Foreskin melanocyte (primary cell): ENCODE measurements at places on chromosomes 3 and 15.
A peak's percentile ranks its signal among the peaks of the same experiment; 100 is the strongest.

DNA sequence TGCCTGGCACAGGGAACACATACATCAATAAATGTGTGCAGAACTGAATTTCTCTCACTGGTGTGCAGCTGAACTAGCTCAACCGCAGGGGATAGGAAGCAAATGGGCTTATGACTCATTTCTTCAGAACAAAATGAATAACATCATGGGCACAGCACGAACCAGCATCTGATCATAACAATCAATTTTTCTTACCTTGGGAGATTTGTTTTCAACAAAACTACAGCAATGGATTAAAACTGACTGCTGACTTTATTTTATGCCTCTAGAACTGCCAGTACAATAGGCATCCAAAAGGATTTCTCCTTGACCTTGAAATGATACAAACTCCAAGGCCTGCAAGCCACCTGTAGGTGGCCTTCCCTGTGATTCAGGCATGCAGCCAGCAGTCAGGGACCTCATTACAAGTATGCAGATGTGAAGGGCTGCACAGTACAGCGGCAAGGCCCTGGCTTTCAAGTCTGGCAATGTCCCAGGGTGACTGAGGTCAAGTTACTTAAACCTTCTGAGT lies 26.1 kb downstream of the TAMM41 start:
- DNase-seq: no peak

- DNase-seq: no peak
Observed at GRCh38 chr15:99951511-99951910, 218.3 kb upstream of the LYSMD4 start.

DNA sequence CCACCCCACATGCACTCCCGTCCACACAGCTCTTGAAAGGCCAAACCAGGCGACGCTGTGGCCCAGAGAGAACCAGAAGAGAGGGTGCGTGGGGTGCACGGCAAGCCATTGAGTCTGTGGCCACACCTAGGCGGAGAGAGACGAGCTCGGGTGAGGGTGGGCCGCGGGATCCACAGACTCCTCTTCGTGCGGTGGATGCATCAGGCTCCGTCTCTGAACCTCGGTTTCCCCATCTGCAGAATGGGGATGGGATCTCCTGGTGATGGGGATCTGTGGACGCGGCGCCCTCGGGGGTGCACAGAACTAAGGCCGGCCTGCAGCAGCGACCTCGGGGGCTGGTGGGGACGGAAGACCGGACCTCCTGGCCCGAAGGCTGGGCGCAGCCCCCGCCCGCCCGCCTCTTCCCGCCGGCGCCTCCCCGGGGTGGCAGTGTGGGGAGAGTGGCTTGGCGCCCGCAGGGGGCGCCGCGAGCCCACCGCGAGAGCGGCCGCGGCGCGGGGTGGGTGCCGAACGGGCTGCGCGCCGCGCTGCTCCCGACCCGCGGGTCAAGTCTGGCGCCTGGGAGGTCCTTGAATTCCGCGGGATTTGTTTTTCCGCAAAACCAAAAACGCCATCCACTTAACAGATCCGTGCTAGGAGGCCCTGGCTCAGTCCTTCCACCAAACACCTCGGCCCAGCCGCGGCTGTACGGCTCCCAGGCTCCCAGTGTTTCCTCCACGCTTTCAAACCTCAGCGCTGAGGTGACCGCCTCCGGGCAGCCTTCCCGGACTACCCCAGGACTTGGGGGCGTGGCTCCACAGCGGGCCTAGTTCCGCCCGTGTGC lies 13.2 kb upstream of the ADPGK start:
- DNase-seq: peak; percentile 34

DNA sequence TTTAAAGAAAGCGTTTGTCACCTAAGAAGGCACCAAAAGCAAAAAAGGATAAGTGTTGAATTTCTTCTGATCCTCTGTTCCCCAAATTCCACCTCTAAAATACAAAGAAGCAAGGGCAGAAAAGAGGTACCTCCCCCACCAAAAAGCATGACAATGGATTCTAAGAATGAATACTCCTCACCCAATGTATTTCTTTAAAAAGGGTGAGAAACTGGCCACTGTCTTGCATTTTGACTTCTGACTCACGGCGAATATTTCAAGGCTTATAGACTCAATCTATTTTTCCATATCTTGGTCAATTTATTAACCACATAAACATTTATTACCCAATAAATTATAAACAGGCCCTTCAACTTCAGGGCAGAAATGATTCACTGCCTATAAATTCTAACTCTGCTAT lies 131.1 kb downstream of the NR1I2 start:
- no peak for DNase-seq

DNA sequence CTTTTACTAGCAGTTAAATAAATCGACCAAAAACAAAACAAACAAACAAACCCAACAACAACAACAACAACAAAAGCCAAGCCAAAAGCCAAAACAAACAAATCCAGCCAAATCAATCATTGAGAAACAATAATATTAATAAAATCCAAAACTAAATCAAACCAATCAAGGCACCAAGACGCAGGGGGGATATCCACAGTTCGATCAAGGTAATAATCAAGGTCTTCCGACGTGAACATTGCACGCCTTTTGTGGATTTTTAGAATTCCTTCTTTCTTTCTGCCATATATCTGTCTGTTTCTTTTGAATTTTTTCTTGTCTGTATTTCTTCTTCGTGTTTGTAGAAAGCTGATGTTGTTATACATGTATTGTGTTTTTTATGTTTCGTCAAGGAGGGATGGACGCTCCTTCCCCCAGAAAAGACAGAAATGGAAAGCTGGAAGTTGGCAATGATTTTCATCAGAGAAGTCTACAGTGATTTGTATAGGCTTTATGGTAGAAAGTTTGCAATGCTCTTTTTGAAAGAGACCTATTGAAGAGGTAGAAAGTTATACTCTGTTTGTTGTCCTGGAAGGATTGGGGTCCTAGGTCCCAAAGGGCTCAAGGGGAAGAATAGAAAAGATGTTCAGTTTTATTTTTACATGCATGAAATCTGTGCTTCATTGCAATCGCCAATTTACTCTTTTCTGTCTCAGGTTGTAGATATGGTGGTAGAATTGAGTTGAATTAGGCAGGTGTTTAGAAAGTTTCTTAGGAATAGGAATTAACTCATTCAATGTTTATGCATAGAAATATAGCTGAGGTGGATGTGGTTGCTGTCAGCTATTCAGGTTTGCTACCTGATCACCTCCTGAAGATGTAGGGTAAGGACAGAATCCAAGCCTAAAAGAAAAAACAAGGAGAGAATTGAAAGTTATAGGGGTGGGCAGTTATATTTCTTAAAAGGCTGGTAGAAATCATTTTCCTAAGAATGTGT lies 1.2 kb downstream of the ARPP21 start:
- no peak for DNase-seq

- DNase-seq: no peak
Observed at GRCh38 chr3:72205297-72205826, 420.4 kb upstream of the PROK2 start.

GRCh38 chr3:182410051-182410450 lies 383.3 kb upstream of the ATP11B start:
- DNase-seq: no peak

DNA sequence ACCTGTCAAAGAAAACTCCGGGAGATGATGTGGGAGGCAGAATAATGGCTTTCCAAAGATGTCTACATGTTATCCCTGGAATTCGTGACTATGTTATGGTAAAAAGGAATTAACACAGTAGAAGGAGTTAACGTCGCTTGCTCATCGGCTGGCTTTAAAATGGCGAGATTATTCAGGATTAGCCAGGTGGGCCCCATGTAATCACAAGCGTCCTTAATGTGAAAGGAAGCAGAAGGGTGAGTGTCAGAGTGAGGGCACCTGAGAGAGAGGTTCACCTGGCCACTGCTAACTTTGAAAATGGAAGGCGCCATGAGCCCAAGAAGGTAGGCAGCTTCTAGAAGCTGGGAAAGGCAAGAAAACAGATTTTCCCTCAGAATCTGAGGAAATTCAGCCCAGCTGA lies 557.2 kb downstream of the EPHB1 start:
- no peak for DNase-seq

- DNase-seq: no peak
Observed at GRCh38 chr3:73966733-73967132, 342.0 kb upstream of the PDZRN3 start.

DNA sequence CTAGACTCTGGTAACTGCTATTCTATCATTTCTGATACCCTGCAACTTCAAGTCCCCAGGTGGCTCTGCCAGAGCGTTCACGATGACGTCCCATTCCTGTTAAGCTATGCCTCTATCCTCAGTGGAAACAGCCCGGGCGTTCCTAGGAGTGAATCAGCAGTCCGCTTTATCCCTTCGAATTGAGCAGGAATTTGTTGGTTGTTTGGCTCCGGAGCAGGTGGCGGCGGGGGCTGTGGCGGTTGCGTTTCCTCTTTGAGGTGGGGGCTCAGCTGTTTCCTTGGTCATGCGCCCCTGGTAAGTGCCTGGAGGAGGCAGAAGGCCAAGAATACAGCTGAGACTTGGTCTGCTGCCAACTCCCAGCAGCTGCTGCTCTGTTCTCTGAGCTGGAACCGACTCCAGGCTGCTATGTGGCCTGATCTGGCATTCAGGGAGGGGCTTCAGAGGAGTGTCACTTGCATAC lies 25.2 kb downstream of the ARPP21 start:
- no peak for DNase-seq

DNA sequence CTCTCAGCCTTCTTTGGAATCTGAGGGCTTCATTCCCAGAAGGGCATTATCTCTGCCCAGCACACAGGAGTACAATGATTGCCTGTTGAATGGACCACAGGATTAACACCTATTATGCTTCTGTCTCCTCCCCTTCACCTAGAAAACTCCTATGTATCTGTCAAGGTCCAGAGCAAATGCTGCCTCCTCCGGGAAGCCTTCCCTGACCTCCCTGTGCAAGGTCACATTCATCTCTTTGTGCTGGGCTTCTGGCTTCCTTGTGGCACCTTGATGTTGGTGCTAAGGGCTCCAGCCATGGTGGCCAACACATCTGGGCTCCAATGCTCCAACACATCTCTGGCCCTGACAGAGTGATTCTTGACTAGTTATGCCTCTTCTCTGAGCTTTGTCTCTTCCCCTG lies 49.9 kb upstream of the ATP2B2 start:
- DNase-seq: no peak

- no peak for DNase-seq
Observed at GRCh38 chr15:89144491-89144890, 56.2 kb downstream of the ABHD2 start.

DNA sequence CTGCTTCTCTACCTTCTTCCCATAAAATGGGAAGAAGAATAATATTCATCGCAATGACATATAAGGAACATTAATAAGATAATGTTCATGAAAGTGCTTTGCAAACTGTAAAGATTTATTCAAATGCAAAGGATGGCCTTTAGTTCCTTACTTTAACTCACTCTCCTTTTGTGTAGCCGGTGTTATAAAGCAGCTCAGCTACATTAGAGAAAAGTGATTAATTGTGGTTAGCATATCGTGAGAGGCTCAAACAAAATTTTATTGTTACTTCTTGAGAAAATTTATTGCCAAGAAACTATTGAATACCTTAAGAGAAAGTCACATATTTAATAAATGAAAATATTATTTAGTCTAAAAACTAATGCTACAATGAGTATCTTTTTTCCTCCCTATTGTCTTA lies 250.7 kb upstream of the NR2E3 start:
- no peak for DNase-seq

GRCh38 chr3:41683666-41684350 lies 278.1 kb downstream of the ULK4 start:
- DNase-seq: peak; percentile 51

DNA sequence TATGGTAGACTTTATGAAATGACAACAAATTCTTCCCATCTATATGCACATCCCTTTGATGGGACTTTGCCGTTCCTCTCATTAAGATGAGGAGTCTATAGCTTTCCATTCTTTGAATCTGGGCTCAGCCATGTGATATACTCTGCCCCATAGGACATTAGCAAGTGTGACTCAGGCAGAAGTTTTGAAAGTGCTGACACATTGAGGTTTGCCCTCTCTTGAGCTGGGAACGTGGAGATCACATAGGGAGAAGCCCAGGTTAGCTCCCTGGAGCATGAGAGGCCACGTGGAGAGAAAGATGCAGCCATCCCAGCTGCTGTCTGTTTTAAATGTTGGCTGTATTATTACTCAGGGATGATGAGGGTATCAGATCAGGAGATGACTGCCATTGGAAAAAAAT lies 67.7 kb upstream of the OXTR start:
- DNase-seq: no peak

DNA sequence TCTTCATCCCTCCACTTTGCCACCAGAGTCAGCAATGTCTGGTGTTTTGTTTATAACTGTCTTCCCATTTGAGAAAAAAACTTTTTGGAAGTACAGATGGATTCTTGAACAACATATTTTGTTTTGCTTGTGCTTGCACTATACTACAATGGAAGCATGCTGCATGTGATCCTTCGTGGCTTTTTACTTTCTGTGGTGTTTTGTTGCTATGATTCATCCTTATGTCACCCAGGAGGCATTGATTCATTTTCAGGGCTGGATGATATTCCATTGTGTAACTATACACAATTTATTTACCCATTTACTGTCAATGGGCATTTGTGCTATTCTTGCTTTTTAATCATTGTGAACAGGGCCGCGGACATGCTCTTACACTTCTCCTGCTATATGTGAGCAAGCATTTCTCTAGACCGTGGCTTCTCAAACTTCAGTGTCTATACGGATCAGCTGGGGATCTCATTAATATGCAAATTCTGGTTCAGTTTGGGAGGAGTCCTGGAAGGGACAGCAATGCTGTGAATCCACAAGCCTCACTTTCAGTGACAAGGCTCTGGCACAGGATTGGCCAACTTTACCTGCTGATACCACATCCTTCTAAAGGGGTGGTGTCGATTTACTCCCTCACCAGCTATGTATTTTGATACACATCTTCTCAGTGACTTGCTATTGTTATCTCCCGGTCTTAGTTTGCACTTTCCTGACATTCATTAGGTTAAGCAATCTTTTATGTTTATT lies 65.9 kb downstream of the POLR2M start:
- peak; percentile 60 for DNase-seq

DNA sequence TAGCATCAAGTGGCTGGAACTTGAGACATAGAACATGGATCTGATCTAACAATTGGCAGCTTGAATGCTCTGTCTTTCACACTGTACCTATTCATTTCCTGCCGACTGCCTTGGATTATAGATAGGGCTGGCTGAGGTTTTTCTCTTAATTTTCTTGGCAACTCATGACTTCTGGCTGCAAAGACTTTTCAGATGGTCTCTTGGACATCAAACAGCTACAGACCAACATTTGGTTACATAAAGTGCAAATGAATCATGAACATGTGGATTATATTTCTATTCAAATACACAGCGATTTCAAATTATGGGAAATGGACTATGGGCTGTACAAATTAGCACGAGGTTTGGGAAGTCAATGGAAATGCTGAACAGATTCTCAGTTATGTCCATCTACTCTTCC lies 26.2 kb upstream of the IL16 start:
- no peak for DNase-seq
